ENCODE measurements at places on chromosomes 11 and 22. TPM values are rescaled to one million over a fixed set of nuclear protein-coding genes. Genes with fewer than 3 reads are reported as not detected.

KCNQ1 gene
- total RNA-seq, result 37.7 TPM

FAM180B gene
- total RNA-seq, result 0.32 TPM

PLXNB2 gene
- total RNA-seq, result 80.7 TPM

APLNR gene
- 17.7 TPM for total RNA-seq

AP1B1 gene
- 33.5 TPM for total RNA-seq

CATSPERZ gene
- total RNA-seq, result not detected

MS4A6E gene
- total RNA-seq, result not detected

HORMAD2 gene
- total RNA-seq, result not detected

CRYBB1 gene
- 1.1 TPM for total RNA-seq

MICALL1 gene
- total RNA-seq, result 11.5 TPM

NRIP3 gene
- 3.8 TPM for total RNA-seq

KRTAP5-9 gene
- total RNA-seq, result not detected

RBMXL2 gene
- total RNA-seq, result not detected

MOV10L1 gene
- total RNA-seq, result 0.53 TPM

TIGD3 gene
- 0.15 TPM for total RNA-seq

PANX2 gene
- total RNA-seq, result 2.1 TPM

MMP11 gene
- total RNA-seq, result 9.3 TPM

C1QTNF4 gene
- 0.33 TPM for total RNA-seq
